ENCODE measurements at places on chromosomes 16 and 17.
A peak's percentile ranks its signal among the peaks of the same experiment; 100 is the strongest.

DNA sequence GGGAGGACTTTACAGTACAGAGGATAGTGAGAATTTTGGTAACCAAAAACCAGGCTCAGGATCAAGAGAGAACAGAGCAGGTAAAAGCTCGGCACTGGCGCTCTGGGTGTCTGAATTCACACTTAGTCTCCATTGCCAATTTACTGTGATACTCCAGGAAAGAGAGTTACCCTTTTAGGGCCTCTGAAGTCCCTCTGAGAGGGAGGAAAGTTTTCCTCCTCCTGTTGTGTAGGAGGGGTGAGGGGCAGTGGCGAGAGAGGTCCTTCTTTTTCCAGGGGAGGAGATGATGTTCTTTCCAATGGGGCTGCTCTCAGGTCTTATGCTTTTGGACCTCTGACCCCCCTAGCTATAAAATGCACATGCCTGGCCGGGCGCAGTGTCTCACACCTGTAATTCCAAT, 5.4 kb upstream of the TNS4 start:
- DNase-seq: no peak

DNA sequence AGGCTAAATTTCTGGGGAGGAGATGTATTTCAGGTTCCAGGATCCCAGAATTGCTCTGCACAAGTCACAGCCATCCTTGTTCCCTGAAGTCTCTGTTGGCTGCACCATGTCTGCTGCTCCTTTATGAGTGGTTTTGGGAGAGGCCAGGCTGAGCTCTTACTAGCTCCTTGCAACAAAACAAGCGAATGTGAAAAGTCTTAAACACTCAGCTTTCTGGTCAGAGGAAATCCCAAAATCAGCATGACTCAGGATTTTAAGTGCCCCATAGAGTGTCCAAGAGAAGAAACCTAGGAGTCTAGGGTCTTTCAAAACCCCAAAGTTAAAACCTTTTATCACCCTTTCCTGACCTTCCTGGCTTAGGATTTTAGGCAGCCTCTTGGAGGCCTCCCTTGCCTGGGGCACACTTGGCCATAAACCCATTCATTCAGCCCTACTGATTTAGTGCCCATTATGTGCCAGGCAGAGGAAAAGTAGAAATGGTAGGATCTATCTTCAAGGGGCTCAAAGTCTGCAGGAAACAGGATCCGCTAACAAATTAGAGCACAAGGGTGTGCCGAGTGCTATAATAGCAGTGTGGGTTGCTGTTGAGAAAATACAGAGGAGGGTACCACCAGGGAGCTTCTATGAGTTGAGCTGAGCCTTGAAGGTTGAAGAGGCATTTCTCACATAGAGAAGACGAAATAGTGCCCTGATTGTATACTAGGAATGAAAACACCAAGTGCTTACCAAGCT, 36.9 kb downstream of the SOST start:
- DNase-seq: no peak

GRCh38 chr17:13544292-13544691, 57.4 kb downstream of the HS3ST3A1 start:
- no peak for DNase-seq

DNA sequence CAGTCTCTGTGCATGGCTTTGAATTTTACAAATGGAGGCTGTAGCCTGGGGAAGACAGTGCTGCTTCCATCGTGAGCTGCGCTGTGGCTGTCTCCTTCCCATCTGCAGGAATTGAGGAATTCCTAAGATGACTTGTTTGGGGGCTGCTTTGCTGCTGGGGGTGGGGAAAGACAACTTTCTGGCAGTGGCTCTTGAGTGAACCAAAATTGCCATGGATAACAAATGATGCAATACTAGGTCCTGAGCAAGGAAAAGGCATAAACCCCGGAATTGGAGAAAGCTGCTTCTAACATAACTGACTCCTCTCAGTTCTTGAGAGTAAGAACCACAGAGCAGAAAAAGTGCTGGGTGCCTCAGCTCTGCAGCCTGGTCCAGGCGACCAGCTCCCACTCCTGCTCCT, 245.0 kb upstream of the RPL38 start:
- DNase-seq: no peak

DNA sequence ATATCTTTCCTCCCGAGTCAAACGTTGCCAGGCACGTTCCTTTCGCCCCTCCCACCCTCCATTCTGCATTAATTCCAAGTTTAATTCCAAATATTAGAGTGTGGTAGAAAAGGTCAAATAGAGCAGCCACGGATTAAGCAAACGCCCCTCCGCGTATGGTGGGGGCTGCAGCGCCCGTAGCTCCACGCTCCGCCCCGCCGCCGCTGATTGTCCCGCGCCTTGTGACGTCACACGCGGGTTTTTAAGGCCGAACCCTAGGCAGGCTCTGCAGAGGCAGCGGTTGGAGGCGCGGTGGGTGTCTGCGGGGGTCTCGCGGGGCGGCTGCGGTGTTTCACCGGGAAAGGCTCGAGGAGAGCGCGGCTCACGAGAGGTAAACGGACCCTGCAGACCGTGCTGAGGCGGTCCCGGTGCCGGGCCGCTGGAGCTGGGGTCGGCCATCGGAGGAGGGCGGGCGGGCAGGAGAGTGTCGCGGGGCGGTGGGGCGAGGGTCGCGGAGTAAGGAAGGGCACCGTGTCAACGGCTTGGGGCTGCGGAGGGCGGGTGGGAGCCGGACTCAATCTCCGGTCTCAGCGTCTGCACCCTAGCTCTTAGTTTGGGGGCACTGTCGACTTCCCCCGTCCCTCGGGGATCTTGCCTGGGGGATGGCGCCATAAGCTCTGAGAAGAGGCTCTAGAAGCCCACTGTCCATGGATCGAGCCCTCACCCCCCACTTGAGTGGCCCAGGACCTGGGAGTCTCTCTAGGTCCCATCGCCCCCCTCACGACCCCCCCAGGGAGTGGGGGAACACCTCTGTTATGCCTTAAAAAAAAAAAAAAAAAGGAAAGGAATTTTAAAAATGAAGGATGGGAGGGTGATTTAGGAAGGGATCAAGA, at the start of gene ARL4D:
ARL4D (plus strand) TSS at position 270 of the 872 bp plus-strand sequence. CDS start 740 bp downstream, outside the sequence.
- DNase-seq: peak; percentile 57

GRCh38 chr16:79429381-79430190, 171.0 kb downstream of the MAF start:
- no peak for DNase-seq

GRCh38 chr17:7589891-7590691, at the start of gene SOX15:
Gene SOX15, minus strand, starts transcription at chr17:7590094. Its CDS starts 418 bp downstream, at chr17:7589676.
- DNase-seq: no peak

DNA sequence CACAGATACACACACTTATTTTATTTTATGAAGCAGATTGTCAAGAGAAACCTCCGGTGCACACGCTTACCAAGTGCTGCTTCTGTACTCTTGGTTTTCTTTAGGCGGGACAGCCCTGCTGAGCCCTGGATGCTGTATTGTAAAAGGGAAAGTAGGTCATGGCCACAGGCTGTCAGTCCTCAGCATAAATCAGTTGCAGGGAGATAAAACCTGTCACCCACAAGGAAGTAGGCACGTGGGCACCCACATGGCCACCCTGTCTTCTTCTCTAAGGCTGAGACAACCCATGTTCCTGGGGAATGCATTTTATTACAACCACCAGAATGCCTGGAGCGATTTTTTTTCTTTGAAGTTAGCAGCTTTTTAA, 59.3 kb downstream of the ASIC2 start:
- no peak for DNase-seq

DNA sequence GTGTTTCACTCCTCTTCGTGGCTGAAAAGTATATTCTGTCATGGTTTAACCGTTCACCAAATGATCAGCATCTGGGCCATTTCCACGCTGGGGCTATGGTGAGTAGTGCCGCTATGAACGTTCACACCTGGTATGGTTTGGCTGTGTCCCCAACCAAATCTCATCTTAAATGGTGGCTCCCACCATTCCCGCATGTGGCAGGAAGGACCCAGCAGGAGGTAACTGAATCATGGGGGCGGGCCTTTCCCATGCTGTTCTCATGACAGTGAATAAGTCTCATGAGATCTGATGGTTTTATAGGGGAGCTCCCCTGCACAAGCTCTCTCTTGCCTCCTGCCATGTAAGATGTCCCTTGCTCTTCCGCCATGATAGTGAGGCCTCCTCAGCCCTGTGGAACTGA, 45.7 kb upstream of the ZNF469 start:
- DNase-seq: no peak

DNA sequence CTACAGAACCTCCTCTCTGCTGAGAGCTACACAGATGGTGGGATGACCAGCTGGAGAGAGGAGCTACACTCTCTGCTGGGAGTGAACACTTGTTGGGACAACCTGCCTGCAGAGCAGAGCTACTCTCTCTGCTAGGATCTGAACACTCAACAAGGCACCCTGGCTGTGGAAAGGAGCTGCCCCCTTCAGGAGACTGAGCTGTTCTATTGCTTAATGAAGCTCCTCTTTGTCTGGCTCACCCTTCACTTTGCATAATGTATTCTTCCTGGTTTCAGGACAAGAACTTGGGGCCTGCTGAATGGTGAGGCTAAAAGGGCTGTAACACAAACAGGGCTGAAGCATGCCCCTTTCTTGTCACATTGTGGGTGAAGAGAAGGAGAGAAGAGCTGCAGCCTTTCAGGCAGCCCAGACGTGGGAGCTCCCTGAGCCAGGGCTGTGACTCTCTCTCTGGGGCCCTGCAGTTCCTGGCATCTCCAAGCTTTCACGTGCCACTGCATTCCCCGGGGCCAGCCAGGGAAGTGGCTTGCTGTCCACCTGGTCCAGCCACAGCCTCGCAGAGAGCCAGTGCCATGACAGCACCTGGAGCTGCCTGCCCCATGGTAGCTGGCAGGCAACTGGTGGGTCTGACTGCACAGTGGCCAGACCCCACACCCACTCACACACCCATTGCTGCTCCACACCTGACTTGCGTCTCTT, 272.8 kb upstream of the KCNJ16 start:
- no peak for DNase-seq

GRCh38 chr16:11734025-11734652, 8.5 kb downstream of the TXNDC11 start:
- no peak for DNase-seq
